ENCODE measurements at places on chromosomes 6 and 20. TPM values are rescaled to one million over a fixed set of nuclear protein-coding genes. Genes with fewer than 3 reads are reported as not detected.

Gene BMP7
- not detected for total RNA-seq

Gene PHF20
- total RNA-seq = 24.3 TPM

Gene DEF6
- total RNA-seq = 23.2 TPM

Gene OTOR
- total RNA-seq = not detected

Gene SLC4A11
- total RNA-seq = 4.1 TPM
